ENCODE measurements at places on chromosomes 1 and 21.

- peak; percentile 81 for DNase-seq
Observed at GRCh38 chr1:29706936-29707335, 470.6 kb downstream of the PTPRU start.

- no peak for DNase-seq
Observed at GRCh38 chr1:61187352-61188086, 105.2 kb downstream of the NFIA start.

DNA sequence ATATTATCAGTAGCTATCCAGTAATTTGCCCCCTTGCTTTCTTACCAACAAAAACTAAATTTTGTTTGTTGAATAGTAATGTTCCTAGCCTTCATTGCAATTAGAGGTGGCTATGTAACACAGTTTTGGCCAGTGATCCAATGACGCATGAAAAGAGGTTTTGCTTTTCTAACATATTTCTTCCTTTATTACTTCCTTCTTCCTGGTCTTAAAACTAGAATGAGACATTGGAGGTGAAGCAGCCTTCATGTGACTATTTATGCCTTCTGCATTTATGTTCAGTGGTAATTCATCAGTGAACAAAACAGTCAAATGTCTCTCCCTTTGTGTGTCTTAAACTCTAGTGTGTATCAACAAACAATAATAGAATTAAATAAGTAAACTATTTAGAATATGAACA, 35.5 kb downstream of the LRIF1 start:
- DNase-seq, result no peak

GRCh38 chr1:203478986-203479385, 3.4 kb downstream of the PRELP start:
- no peak for DNase-seq

DNA sequence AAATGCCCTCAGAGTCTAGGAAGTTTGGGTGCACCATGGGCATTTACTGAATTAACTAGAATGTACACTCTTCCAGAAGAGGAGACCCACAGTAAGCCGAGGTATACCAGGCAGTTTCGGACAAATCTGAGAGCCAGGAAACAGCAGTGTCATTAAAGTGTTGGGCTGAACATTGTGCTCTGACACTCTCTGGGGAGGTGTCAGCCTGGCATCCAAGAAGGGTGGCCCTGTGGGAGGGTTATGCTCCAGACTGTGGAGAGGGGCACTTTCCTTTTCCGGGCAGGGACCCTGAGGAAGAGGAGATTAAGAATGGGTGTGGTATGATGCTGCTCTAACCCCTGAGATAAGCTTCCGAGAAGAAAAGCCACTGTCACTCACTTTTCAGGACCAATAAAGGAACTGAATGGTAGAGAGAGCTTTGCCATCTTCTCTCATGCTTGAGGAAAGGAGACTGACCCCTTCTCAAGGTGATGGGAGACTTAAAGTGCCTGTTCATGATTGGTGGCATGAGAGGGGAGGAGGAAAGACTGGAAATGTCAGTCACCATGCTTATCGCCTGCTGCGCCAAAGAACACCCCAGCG, 98.2 kb downstream of the UCK2 start:
- DNase-seq, result no peak

GRCh38 chr1:77040826-77041225, 173.5 kb downstream of the ST6GALNAC5 start:
- no peak for DNase-seq

DNA sequence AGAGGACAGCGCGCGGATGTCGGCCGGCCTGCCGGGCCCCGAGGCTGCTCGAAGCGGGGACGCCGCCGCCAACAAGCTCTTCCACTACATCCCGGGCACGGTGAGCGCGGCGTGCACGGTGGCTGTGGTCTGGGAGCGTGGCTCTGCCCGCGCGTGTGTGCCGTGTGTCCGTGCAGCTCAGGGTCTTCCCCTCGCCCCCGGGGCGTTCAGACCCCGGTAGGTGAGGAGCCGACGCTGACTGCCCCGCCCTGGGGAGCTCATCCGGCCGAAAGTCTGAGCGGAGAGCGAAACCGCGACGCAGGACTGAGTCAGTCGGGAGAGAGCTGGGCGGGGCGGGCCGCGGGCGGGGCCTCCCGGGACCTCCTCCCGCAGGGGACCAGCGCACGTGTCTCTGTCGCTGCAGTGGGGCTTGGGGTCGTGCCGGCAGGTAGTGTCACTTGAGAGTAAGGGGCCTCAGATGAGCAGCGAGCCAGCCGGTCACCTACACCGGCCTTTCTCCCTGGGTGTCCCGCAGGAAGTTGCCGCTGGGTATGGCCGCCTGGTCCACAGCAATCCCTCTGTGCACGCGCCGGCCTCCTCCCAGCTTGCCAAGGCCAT, 520 bp downstream of the PLEKHN1 start:
- no peak for DNase-seq

DNA sequence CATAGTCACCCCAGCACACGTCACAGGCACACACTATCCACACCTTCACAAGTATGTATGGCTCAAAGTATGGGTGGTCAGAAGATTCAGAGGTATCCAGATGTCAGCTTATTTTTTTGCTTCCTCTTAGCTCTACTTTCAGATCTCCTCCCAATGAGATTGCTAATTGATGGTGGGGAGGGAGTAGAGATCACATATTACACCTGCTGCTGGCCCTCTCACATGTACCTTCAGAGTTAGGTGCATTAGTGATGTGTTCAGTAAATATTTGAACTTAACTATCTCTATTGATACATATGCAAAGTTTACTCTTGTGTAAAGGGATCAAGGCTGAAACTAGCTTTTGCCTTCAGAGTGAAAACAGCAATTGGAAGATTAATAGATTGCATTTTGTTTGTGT, 262.6 kb downstream of the PCP4 start:
- DNase-seq, result no peak

- DNase-seq, result no peak
Observed at GRCh38 chr1:91455896-91456295, 44.8 kb upstream of the CDC7 start.

DNA sequence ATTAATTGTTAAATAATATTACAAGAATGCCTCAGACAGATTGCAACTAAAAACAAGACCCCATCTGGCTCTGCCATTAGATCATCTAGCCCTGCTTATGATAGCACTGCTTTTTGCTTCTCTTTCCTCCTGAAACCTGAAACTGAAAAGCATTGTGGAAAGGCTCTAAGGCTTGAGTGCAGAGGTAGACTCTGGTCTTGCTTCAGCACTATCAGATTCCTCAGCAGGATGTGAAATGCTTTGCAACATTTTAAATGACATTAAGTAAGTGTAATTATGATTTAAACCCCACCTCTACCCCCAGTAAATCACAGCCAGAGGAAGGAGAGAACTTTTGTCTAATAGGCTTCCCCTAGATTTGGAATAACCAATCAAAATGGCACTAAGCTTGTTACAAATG, 32.9 kb downstream of the PHC2 start:
- no peak for DNase-seq

GRCh38 chr1:19907456-19907855, 16.0 kb downstream of the PLA2G2E start:
- DNase-seq, result no peak

GRCh38 chr1:56922070-56922469, 43.7 kb downstream of the C8B start:
- no peak for DNase-seq

- no peak for DNase-seq
Observed at GRCh38 chr1:31801458-31801857, 14.4 kb downstream of the SPOCD1 start.

GRCh38 chr1:28538286-28538685, 14.6 kb upstream of the TRNAU1AP start:
- no peak for DNase-seq

DNA sequence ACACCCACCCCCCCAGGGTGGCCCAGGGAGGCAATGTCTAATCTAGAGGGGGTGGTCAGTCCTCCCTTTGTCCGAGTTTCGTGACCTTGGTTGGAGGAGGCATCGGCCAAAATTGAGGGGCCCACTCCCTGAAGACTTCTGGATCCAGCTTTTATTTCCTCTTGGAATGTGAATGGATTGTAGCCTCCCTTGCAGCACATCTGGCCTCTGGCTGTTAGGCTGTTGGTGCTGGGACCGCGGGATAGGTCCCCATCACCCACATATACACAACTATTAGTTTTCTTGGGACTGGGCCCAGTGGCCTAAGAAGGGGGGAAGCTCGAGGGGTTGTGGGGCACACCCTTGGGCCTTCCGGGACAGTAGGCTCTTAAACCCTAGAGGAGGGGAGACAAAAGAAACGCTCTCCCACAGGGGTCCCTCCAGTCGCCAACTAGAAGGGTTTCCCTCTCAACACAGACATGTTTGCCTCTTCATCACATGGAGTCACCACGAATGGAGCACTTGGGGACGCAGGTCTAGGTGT, 2.5 kb downstream of the LHX4 start:
- DNase-seq, result no peak

GRCh38 chr1:38860454-38860795, 853 bp upstream of the RRAGC start:
- no peak for DNase-seq

GRCh38 chr1:69088571-69088970, 479.2 kb upstream of the LRRC7 start:
- DNase-seq, result no peak

DNA sequence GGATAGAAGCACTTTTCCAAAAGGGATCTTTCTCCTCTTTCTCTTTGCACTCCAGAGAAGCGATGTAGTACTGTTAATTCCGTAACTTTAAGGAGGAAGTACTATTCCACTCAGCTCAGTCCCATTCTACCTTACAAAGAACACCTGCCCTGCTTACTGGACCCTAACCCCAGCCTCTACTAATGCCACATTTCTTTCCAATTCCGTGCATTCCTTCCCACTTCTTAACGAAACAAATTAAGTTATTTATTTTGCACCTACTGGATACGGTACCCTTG, 511 bp downstream of the NDC1 start:
- DNase-seq, result no peak

GRCh38 chr1:99595041-99595440, 50.9 kb upstream of the PALMD start:
- DNase-seq, result no peak

- DNase-seq, result no peak
Observed at GRCh38 chr1:164801791-164802502, 243.0 kb downstream of the PBX1 start.

- peak; percentile 82 for DNase-seq
Observed at GRCh38 chr1:111856411-111857185, 100.9 kb downstream of the DDX20 start.

GRCh38 chr1:40607921-40608320, 57.6 kb downstream of the RIMS3 start:
- DNase-seq, result no peak

DNA sequence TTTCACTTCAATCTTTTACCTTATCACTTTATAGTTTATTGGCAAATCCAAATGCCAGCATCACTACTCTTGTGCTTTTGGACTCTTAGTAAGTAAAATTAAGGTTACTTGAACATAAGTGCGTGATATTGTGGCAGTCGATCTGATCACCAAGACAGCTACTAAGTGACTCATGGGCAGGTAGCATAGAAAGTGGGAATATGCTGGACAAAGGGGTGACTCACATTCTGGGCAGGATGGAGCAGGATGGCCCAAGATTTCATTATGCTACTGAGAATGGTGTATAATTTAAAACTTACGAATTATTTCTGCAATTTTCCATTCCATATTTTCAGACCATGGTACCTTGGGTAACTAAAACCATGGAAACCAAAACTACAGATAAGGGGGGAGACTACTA, 120.2 kb downstream of the ROR1 start:
- DNase-seq, result no peak

GRCh38 chr1:25650289-25650576, 33.6 kb downstream of the MAN1C1 start:
- no peak for DNase-seq

- no peak for DNase-seq
Observed at GRCh38 chr1:178652506-178653490, 72.2 kb upstream of the RALGPS2 start.

- no peak for DNase-seq
Observed at GRCh38 chr1:19250629-19251304, 557 bp downstream of the EMC1 start.

- no peak for DNase-seq
Observed at GRCh38 chr1:220841293-220841692, 38.0 kb upstream of the HLX start.

- DNase-seq, result no peak
Observed at GRCh38 chr1:201545851-201546492, 7.0 kb downstream of the NAV1 start.

DNA sequence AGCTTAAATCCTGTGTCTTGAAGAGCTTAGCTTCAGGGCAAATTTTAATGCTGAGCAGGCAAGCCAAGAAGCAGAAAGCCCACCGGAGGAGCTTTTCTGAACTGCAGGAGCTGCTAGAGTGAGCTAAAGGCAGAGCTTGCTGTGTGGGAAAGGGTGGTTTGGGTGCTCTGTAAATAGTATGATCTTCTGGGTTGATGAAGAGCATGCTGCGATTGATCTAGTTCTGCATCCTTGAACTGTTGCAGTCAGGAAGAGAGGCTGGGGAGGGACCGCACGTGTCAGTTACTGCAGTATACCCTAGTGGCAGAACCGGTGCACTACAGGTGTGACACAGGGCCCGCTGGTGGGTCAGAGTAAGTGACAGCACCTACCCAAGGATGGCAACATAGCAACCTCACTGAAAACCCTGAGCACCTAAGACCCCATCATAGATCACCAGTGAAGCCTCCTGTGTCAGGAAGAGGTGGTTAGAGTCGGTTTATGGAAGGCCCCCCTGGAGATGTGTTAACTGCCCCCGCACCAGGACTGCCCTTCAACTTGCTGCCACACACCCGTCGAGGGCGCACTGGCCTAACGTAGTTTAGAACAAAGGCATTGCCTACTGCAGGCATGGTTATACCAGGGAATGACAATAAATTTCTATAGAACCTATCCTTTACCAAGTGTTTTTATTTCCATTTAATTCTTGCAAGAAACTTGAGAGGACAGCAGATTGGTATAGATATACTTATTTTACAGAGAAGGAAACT, 146.0 kb upstream of the KIAA0040 start:
- no peak for DNase-seq

DNA sequence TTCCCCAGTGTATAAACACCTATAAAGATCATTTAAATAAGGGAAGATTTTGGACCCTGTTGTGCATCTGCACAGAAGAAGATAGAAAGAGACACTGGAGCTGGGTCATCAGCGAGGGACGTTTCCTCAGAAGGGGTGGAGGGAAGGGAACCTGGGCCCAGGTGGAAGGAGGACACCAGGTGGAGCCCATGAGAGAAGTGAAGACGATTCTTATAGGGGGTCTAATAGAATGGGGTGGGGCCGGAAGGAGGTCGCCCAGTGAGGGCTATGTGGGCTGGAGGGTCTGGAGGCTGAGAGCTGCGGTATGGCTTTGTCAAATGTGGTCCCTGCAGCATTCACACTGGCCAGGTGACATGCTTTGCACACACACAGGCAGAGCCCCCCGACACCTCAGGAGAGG, 13.7 kb downstream of the KIRREL1 start:
- DNase-seq, result no peak

DNA sequence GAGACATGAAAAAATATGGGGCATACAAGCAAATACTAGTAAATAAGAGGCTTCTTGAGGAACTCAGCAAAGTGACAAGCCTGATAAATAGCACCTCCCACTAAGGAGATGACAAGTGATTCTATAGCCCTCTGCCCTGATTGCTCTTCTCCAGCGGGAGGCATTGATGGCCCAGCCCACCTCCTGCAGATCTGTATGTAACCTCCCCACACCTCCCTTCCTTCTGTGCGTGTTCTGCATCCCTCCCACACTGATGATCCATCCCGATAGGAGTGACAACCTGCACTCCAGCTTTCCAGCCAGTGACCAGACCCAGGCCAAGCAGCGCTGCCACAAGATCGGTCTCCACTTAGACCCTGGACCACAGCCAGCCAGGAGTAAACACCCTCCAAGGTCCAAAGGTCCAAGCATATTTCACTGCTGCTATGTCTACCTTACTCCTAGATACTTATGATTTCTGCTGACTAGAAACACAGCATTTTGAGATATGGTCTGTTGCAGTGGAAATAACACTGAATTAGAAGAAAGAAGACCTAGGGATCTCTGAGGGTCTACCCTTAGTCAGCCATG, 176.1 kb downstream of the BRINP2 start:
- no peak for DNase-seq

Data from NCI-H1436 treated with DMSO at 0.1 percent for 48 hours (cell line).